ENCODE measurements at places on chromosomes 3 and 15. TPM values are rescaled to one million over a fixed set of nuclear protein-coding genes. Genes with fewer than 3 reads are reported as not detected.

Gene DLEC1
- total RNA-seq, result not detected

Gene GPR149
- total RNA-seq, result not detected

Gene DISP2
- total RNA-seq, result under 0.01 TPM

Gene C3orf22
- not detected for total RNA-seq

Gene SSR3
- 126 TPM for total RNA-seq

Gene MYO5A
- total RNA-seq, result 11.3 TPM

Gene SUSD5
- 1.1 TPM for total RNA-seq

Gene OXTR
- 0.65 TPM for total RNA-seq

Gene SPINK8
- total RNA-seq, result not detected

Gene TM4SF4
- total RNA-seq, result not detected

Gene CSPG4
- total RNA-seq, result 73.2 TPM

Gene OR5K2
- not detected for total RNA-seq

Gene ACVR2B
- 1.3 TPM for total RNA-seq

Gene RAB6B
- 0.35 TPM for total RNA-seq

Gene TRPM1
- total RNA-seq, result 0.07 TPM

Measured in airway epithelial cell (primary cell).